ENCODE measurements at places on chromosomes 2 and 18. TPM values are rescaled to one million over a fixed set of nuclear protein-coding genes. Genes with fewer than 3 reads are reported as not detected.
A peak's percentile ranks its signal among the peaks of the same experiment; 100 is the strongest.

NLRC4 gene
- 1.7 TPM for total RNA-seq

GRCh38 chr18:28425886-28426285 is 249.0 kb upstream of the CDH2 start:
- no peak overlapping the region for H3K4me3 ChIP-seq
- H3K27me3 ChIP-seq: no peaks in the 10 kb centered on the region
- H3K27ac ChIP-seq: no peak overlapping the region
- no peaks in the 10 kb centered on the region for H3K36me3 ChIP-seq
- no peaks in the 10 kb centered on the region for H3K4me1 ChIP-seq
- no peak for DNase-seq

- no peaks in the 10 kb centered on the region for H3K4me1 ChIP-seq
- peak overlapping the region; percentile 93 for H3K27ac ChIP-seq
- H3K36me3 ChIP-seq: no peaks in the 10 kb centered on the region
- H3K27me3 ChIP-seq: no peaks in the 10 kb centered on the region
- DNase-seq: no peak
- no peak overlapping the region for H3K4me3 ChIP-seq
Measured at GRCh38 chr2:9213477-9214051, 7.0 kb downstream of the ASAP2 start.

- no peaks in the 10 kb centered on the region for H3K36me3 ChIP-seq
- peak overlapping the region; percentile 78 for H3K4me3 ChIP-seq
- H3K4me1 ChIP-seq: peaks cover 21% of the 10 kb centered on the region
- peak overlapping the region; percentile 92 for H3K27ac ChIP-seq
Measured at GRCh38 chr2:25879133-25879730, 945 bp upstream of the ASXL2 start.

KCNK3 gene
- 5.3 TPM for total RNA-seq

DNA sequence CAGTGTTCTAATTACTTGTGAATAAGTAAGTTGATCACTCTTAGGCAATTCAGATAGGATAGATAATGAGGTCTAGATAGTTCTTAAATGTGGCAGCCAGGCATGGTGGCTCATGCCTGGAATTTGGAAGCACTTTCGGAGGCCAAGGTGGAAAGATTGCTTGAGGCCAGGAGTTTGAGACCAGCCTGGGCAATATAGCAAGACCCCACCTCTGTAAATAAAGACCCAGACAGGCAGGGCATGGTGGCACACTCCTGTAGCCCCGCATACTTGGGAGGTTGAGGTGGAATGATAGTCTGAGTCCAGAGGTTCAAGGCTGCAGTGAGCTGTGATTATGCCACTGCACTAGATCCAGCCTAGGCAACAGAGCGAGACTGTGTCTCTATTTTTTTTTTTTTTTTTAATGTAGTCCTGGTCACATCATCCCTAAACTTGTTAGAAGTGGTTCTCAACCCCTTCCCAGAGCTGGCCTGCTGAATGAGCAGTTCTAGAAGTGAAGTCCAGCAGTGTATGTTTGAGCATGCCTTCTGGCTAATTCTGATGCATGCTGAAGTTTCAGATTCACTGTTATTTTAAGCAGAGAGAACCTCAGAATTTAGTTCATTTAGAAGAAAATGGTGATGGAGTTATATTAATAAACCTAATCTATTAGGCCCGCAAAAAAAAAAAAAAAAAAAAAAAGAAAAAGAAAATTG is 306.2 kb downstream of the PRKCE start:
- H3K27ac ChIP-seq: no peak overlapping the region
- no peaks in the 10 kb centered on the region for H3K36me3 ChIP-seq
- no peak for DNase-seq
- H3K27me3 ChIP-seq: no peaks in the 10 kb centered on the region
- H3K4me3 ChIP-seq: no peak overlapping the region
- H3K4me1 ChIP-seq: peaks cover 23% of the 10 kb centered on the region

POTEI gene
- total RNA-seq: not detected

DNA sequence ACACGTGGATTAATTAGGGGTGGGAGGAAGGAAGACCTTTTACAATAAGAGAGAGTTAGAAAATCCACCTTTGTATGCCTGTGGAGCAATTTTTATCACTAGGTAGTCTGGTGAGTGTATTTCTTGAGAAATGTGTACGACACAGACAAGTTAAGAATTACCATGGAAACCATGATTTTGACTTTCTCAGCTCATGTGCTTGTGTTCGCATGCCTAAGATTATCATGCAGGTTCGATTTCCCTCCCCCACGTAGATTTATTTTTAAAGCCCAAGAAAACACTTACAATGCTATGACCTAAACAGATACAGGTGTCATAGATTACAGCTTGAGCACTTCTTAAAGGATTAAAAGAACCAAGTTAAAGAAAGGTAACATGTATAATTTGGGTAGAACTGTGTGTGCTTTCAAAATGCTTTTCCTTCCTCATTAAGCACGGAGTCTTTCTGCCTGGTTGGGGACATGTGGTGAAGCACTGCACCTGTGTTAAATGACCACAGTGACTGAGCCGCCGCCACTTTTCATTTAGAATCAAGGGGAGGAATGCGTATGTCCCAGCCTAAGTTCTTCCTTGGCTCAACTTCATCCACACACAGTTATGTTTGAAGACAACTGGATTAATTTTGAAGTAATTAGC is 16.6 kb downstream of the SERTAD2 start:
- H3K36me3 ChIP-seq: peaks cover 11% of the 10 kb centered on the region
- H3K4me1 ChIP-seq: peaks cover 61% of the 10 kb centered on the region
- no peak for DNase-seq
- H3K4me3 ChIP-seq: no peak overlapping the region

REG1A gene
- total RNA-seq: not detected

DSC3 gene
- total RNA-seq: not detected

DNA sequence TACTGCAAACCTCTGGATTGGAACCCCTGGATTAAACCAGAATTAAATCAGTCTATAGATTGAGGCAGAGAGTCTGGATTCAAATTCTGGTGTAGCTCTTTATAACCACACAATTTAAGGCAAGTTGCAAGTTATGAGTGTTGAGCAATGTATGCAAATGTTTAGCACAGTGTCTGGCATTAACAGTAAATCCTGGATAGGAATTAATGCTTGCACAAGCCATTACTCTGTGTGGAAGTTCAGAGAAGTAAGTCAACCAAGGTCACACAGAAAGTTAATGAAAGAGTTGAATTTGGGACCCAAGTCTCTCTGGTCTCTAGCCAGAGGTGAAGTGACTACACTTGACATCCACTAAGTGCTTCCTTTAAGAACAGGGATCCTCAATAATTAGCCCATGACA is 2.0 kb upstream of the MARCO start:
- H3K27me3 ChIP-seq: no peaks in the 10 kb centered on the region
- no peak overlapping the region for H3K4me3 ChIP-seq
- no peaks in the 10 kb centered on the region for H3K4me1 ChIP-seq
- no peak overlapping the region for H3K27ac ChIP-seq

TPO gene
- 6.1 TPM for total RNA-seq

TET3 gene
- 3.1 TPM for total RNA-seq

LOXL3 gene
- total RNA-seq: 7.8 TPM

XPO1 gene
- 116 TPM for total RNA-seq

DNAJC5G gene
- total RNA-seq: not detected

MOCOS gene
- total RNA-seq: 1.8 TPM

PDE11A gene
- 2.6 TPM for total RNA-seq

- no peaks in the 10 kb centered on the region for H3K36me3 ChIP-seq
- DNase-seq: no peak
- H3K4me1 ChIP-seq: no peaks in the 10 kb centered on the region
- no peak overlapping the region for H3K4me3 ChIP-seq
- no peak overlapping the region for H3K27ac ChIP-seq
Measured at GRCh38 chr2:156343940-156344301, 11.4 kb upstream of the NR4A2 start.

ONECUT2 gene
- not detected for total RNA-seq

DLX2 gene
- 0.14 TPM for total RNA-seq

C2orf92 gene
- total RNA-seq: 6.0 TPM

- peaks cover 74% of the 10 kb centered on the region for H3K36me3 ChIP-seq
- no peak for DNase-seq
- H3K27ac ChIP-seq: no peak overlapping the region
- no peaks in the 10 kb centered on the region for H3K27me3 ChIP-seq
- no peaks in the 10 kb centered on the region for H3K4me1 ChIP-seq
Measured at GRCh38 chr2:43553341-43553855, 42.4 kb downstream of the THADA start.

DNA sequence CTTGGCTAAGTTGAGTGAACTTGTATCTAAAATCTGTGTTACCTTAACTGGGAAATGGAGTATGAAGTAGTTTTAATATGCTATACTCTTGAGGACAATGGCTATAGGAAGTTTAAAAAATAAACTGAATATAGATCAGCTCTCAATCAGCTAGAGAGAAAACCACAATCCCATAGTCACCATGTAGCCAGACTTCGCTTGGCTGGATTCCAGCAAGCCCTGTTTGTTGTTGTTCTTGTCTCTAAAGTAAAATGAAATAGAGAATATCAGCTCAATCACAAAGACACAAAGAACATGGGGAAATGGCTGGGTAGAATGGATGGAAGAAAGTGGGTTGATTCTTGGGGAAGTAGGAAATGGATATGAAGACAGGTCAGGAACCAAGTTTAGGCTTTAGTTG is 234.9 kb downstream of the PHLPP1 start:
- H3K4me3 ChIP-seq: no peak overlapping the region
- no peaks in the 10 kb centered on the region for H3K4me1 ChIP-seq

GRCh38 chr18:51171625-51172259 is 25.7 kb downstream of the MEX3C start:
- H3K36me3 ChIP-seq: peaks cover 20% of the 10 kb centered on the region
- no peaks in the 10 kb centered on the region for H3K4me1 ChIP-seq
- H3K27me3 ChIP-seq: no peaks in the 10 kb centered on the region
- no peak overlapping the region for H3K27ac ChIP-seq
- no peak overlapping the region for H3K4me3 ChIP-seq
- no peak for DNase-seq

GLI2 gene
- 2.1 TPM for total RNA-seq

- no peak overlapping the region for H3K27ac ChIP-seq
- no peaks in the 10 kb centered on the region for H3K4me1 ChIP-seq
- H3K4me3 ChIP-seq: no peak overlapping the region
- H3K27me3 ChIP-seq: no peaks in the 10 kb centered on the region
Measured at GRCh38 chr2:119338272-119338671, 28.4 kb downstream of the C2orf76 start.

All from sigmoid colon (tissue), 7 donors.